ENCODE measurements at places on chromosomes 1 and 21. TPM values are rescaled to one million over a fixed set of nuclear protein-coding genes. Genes with fewer than 3 reads are reported as not detected.
A peak's percentile ranks its signal among the peaks of the same experiment; 100 is the strongest.

GRCh38 chr1:116826818-116827606, 72.8 kb downstream of the CD2 start:
- H3K4me3 ChIP-seq: no peak overlapping the region
- H3K36me3 ChIP-seq: no peaks in the 10 kb centered on the region
- no peaks in the 10 kb centered on the region for H3K4me1 ChIP-seq
- H3K27me3 ChIP-seq: no peaks in the 10 kb centered on the region
- H3K27ac ChIP-seq: no peak overlapping the region

MFAP2 gene
- total RNA-seq: not detected

DNA sequence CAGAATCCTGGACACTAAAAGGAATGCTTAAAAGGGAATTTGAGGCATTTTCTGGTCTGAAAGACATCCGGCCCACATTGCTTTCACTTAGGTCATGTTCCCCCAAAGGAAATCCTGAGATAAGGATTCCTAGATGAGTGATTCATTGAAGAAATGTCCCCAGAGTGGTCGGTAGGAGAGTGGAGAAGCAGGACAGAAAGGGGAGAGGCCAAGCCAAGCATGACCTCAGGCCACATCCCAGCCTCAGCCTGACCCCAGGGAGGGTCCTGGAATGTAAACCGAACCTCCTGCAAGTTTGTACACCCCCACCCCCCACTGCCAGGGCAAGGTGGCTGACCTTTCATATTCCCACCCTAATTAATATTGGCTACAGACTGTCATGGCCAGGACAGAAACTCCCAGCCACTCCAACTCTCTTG, 16.6 kb downstream of the HIVEP3 start:
- no peaks in the 10 kb centered on the region for H3K27me3 ChIP-seq
- no peak overlapping the region for H3K27ac ChIP-seq
- H3K4me3 ChIP-seq: no peak overlapping the region
- H3K36me3 ChIP-seq: no peaks in the 10 kb centered on the region
- H3K4me1 ChIP-seq: peaks cover 17% of the 10 kb centered on the region

GRCh38 chr1:113191579-113192076, 118.6 kb downstream of the LRIG2 start:
- no peak overlapping the region for H3K27ac ChIP-seq
- no peaks in the 10 kb centered on the region for H3K4me1 ChIP-seq
- H3K36me3 ChIP-seq: no peaks in the 10 kb centered on the region
- no peak for DNase-seq
- no peak overlapping the region for H3K4me3 ChIP-seq
- H3K27me3 ChIP-seq: no peaks in the 10 kb centered on the region

OR2AK2 gene
- not detected for total RNA-seq

CDA gene
- total RNA-seq: 1.0 TPM

DNA sequence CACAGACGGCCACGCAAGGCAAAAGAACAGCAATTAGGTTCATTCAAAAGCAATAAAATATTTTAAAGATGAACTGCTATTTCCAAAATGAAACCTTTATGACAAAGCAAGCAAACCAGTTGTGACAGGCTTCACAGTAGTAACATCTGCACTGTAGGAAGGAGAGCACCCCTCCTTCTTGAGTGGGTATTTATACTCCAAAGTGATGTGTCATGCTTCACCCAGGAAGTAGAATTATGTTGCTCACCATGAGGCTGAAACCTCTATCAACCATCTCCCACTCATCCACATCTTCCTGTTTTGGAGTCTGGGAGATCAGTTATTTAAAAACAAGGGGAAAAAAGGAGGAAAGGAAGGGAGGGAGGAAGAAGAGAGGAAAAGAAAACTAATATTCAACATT, 885 bp downstream of the OR2T10 start:
- no peak overlapping the region for H3K27ac ChIP-seq
- H3K4me1 ChIP-seq: no peaks in the 10 kb centered on the region
- DNase-seq: no peak
- H3K36me3 ChIP-seq: no peaks in the 10 kb centered on the region

DNA sequence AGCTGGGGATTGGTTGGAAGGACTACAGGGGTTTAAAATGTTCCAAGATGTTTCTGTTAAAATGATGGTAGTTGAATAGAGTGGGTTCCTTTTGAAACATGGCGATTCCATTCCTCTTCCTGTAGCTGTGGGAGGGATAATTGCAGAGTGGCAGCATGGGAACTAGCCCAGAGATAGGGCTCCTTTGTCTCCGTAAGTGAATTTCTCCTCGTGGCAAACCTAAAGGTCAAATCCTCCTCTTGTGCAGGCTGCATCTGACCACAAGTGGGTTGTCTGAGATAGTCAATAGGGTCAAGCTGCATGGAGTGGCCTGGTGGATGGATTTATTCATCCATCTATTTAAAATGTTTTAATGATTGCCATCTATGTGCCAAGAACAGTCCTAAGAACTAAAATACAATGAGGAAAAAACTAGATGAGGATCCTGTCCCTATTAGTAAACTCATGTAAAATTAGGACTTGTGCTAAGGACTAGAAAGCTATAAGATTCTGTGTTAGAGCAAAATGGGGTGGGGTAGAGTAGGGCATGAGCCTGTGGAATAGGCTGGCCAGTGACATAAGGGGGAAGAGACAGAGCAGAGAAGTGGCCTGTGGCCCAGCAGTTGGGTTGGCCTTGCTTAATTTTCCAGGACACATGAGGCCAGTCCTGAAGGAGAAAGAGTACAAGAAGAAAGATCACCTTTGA, 89.1 kb upstream of the IVNS1ABP start:
- DNase-seq: no peak
- H3K36me3 ChIP-seq: no peaks in the 10 kb centered on the region

DNA sequence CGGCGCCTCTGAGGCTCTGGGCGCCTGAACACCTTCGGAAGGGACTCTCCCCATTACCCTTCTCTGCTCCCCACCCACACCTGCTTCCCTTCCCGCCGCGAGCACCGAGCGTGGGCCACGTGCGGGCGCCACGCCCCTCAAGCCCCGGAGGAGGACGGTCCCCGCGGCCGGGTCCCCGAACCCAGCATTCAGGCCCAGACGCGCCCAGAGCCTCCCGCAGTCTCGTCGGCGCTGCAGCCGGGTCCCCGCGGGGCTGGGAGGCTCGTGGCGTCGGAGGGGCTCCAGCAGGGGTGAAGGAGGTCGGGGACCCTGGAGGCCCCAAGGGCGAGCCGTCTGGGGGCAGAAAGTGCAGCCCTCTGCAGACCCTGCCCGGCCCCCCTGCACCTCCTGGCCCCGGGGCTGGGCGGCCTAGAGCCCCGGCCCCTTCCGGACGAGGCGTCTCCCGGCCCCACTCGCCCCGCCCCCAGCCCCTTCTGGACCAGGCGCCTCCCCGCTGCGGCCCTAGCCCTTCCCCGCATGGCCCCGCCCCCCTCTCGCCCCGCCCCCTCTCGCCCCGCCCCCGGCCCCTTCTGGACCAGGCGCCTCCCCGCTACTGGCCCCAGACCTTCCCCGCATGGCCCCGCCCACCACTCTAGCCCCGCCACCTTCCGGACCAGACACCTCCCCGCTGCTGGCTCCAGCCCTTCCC, 378 bp upstream of the SMIM1 start:
- H3K4me1 ChIP-seq: peaks cover 6% of the 10 kb centered on the region
- DNase-seq: peak; percentile 80
- H3K36me3 ChIP-seq: no peaks in the 10 kb centered on the region
- H3K4me3 ChIP-seq: peak overlapping the region; percentile 80
- no peaks in the 10 kb centered on the region for H3K27me3 ChIP-seq

TCHH gene
- 0.13 TPM for total RNA-seq

LAMC2 gene
- 1.4 TPM for total RNA-seq

GRCh38 chr21:26041431-26042180, 129.0 kb downstream of the APP start:
- no peaks in the 10 kb centered on the region for H3K27me3 ChIP-seq
- H3K4me3 ChIP-seq: no peak overlapping the region
- no peaks in the 10 kb centered on the region for H3K36me3 ChIP-seq
- H3K4me1 ChIP-seq: no peaks in the 10 kb centered on the region
- H3K27ac ChIP-seq: no peak overlapping the region
- no peak for DNase-seq

CYP4A22 gene
- total RNA-seq: 0.20 TPM

DNA sequence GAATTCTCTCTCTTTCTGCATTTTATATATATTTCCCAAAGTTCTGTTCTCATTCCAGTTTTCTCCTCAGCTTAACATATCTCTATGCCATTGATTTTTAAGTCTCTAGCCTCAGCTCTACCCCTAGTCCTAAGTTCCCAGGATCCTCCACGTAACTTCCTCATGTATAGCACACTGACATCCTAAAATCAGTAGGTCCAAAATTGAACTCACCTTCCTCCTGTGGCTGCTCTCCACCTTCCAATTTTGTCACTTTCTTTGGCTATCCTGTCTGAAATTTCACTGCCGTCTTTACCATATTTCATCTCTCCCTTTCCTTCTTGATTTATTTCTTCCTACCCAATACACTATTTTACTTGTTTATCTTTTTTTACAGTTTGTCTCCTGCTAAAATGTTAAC, 1.5 kb downstream of the SLAMF6 start:
- H3K36me3 ChIP-seq: no peaks in the 10 kb centered on the region
- H3K27ac ChIP-seq: no peak overlapping the region
- H3K4me3 ChIP-seq: no peak overlapping the region
- H3K4me1 ChIP-seq: no peaks in the 10 kb centered on the region
- H3K27me3 ChIP-seq: no peaks in the 10 kb centered on the region

LCE1A gene
- not detected for total RNA-seq

- no peaks in the 10 kb centered on the region for H3K27me3 ChIP-seq
- H3K4me1 ChIP-seq: no peaks in the 10 kb centered on the region
- DNase-seq: no peak
- H3K27ac ChIP-seq: no peak overlapping the region
Observed at GRCh38 chr1:63991685-63992084, 211.7 kb upstream of the UBE2U start.

CHAF1B gene
- 20.2 TPM for total RNA-seq

LENEP gene
- not detected for total RNA-seq

GRCh38 chr1:2061065-2061778, 11.0 kb downstream of the PRKCZ start:
- H3K4me3 ChIP-seq: no peak overlapping the region
- no peaks in the 10 kb centered on the region for H3K4me1 ChIP-seq
- H3K27ac ChIP-seq: no peak overlapping the region

GRCh38 chr21:14646893-14647292, 100.8 kb upstream of the SAMSN1 start:
- H3K27me3 ChIP-seq: no peaks in the 10 kb centered on the region
- DNase-seq: no peak
- no peaks in the 10 kb centered on the region for H3K36me3 ChIP-seq
- H3K4me3 ChIP-seq: no peak overlapping the region

PCNX2 gene
- total RNA-seq: 1.0 TPM

GRCh38 chr1:81305997-81306452, 494.7 kb upstream of the ADGRL2 start:
- H3K4me1 ChIP-seq: no peaks in the 10 kb centered on the region
- H3K27me3 ChIP-seq: no peaks in the 10 kb centered on the region
- no peak for DNase-seq
- no peaks in the 10 kb centered on the region for H3K36me3 ChIP-seq

DNA sequence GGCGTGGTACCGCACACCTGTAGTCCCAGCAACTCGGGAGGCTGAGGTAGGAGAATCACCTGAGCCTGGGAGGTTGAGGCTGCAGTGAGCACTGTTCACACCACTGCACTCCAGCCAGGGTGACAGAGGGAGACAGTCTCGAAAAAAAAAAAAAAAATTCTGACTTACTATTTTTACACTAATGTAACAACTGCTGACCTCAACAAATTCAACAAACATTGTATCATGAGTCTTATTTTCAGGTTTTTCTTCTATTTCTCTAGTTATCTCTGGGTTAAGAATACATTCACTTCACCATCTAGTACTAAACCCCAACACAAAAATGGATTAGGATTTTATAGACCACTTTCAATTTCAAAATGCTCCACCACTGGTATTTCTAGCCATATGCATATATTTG, 72.9 kb downstream of the UBR4 start:
- H3K4me1 ChIP-seq: no peaks in the 10 kb centered on the region
- peaks cover 97% of the 10 kb centered on the region for H3K36me3 ChIP-seq
- H3K27me3 ChIP-seq: no peaks in the 10 kb centered on the region
- H3K27ac ChIP-seq: no peak overlapping the region
- H3K4me3 ChIP-seq: no peak overlapping the region

All from gastrocnemius medialis (tissue), 4 donors.